ENCODE measurements at places on chromosomes 6 and 20.

GRCh38 chr6:101961357-101961756 lies 567.8 kb downstream of the GRIK2 start:
- no peak for DNase-seq

DNA sequence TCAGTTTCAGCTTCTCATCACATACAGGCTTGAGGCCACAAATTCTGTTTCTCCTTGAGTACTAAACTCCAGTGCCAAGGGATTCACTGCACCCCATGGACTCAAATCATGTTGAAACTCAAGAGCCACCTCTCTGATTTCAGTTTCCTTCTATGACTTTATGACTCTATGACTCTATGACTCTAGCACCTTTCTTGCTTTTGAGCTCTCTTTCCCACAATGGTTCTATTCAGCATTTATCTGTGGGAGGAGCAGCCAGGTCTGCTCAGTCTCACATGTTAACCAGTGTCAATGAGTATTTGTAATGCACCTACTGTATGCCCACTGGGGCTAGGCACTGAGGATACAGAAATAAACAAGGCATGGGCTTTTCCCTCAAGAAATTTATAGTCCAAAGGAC lies 14.6 kb upstream of the SLC22A2 start:
- no peak for DNase-seq

DNA sequence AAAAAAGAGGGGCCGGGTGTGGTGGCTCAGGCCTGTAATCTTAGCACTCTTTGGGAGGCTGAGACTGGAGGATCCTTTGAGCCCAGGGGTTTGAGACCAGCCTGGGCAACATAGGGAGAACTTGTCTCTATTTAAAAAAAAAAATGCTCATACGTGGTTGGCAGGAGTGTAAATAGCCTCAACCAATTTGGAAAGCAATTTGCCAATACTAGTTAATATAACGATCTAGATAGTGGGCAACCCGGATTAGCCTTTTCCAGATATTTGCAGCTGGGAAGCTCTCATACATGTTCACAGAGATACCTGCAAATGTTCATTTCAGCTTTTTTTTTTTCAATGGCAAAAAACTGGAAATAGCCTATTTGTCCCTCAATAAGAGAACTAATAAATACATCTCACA lies 39.0 kb upstream of the SLC23A2 start:
- DNase-seq = no peak

GRCh38 chr6:36633370-36633769 lies 39.2 kb downstream of the SRSF3 start:
- no peak for DNase-seq

DNA sequence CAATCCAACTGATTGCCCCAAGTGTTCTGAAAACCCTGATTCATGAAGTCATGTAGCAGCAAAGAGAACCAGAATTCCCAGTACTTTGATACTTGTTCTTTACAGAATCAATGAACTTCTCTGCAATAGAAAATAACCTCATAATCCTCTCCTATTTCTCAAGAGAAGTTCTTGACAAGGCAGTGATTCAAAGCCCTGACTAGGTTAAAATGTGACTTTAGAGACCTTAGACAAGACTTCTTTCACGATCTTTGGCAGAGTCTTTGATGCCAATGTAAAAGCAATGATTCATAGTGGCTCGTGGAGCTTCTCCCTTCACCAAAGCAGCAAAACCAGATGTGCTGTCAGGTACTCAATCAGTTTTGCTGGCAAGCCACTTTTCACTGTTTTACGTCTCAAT lies 95.2 kb downstream of the CDK19 start:
- DNase-seq = no peak

- no peak for DNase-seq
Observed at GRCh38 chr6:13120483-13121482, 207.6 kb downstream of the TBC1D7 start.

- no peak for DNase-seq
Observed at GRCh38 chr20:2169456-2170088, 67.9 kb downstream of the STK35 start.

- no peak for DNase-seq
Observed at GRCh38 chr6:166341464-166341863, 881 bp downstream of the SFT2D1 start.

GRCh38 chr20:45796337-45797065 lies 4.7 kb downstream of the DNTTIP1 start:
- no peak for DNase-seq

GRCh38 chr6:85405175-85405852 lies 44.6 kb upstream of the NT5E start:
- no peak for DNase-seq

DNA sequence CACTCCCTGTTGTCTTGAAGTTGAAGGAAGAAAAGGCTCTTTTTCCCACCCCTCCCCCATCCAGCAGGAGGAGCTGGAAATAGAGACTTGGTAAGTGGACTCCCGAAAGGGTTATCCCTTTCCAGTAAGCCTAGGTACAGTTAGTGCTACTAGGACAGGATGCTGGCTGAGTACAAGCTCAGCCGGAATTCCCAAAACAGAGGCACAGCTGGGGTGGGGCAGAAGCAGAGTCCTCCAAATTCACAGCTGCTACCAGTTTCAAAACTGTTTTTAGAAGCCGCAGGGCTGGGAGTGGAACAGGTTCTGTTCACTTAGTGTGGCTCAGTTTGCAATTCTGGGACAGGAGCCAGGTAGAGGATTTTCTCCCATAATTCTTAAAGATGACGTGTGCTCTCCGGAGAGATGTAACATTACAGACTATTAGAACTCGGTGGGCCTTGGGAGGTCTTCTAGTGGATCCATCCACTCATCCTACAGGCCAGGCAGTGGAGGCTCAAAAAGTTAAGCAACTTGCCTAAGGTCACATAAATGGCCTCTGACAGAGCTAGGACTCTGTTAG lies 19.0 kb upstream of the UTRN start:
- DNase-seq = peak; percentile 27

DNA sequence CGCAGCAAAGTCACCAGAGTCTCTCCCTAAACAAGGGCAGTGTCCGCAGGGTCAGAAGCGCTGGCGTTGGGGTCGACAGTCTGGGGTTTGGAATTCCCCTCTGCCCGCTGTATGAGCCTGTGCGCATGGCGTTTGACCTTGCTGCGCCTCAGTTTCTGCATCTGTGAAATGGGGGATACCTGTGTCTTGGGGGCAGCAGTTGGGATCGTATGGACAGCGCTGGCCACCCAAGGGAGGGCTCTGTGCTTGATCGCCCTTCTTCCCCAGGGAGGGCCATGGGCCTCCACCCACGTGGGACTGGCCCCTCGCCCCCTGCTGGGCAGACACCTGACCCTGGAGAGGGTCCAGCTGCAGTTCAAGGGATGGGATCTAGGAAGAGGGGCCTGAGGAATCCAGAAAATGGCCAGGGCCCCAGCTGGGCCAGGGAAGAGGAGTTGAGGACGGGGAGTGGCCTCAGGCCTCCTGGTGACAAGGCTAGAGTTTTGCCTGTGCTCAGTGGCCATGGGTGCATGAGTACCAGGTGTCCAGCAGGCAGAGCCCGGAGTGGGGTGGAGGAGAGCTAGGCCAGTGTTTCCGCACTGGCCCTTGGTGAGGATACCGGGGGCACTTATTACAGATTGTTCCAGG lies 26.4 kb upstream of the PHACTR3 start:
- DNase-seq = no peak

DNA sequence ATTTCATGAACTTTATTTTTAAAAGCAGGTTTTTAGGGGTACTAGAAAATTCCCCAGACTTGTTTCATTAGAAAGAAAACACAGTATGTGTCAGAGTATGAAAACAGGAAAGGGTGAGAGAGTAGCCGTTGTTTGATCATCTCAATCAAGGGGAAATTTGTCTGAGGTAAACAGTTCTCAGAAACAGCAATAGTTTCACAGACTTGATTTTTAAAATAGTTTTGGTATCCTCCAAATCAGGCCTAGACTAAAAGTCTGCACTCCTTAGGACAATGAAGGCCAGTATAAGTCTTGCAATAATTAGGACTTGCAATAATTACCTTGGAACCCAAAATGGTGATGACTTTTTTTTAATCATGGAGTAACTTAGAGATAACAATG lies 176.6 kb upstream of the TAB2 start:
- DNase-seq = no peak

- no peak for DNase-seq
Observed at GRCh38 chr6:112701201-112701600, 354.1 kb downstream of the RFPL4B start.

- no peak for DNase-seq
Observed at GRCh38 chr6:39074486-39074885, 25.9 kb downstream of the GLP1R start.

GRCh38 chr6:144087789-144088426 lies 7.5 kb downstream of the SF3B5 start:
- DNase-seq = no peak

DNA sequence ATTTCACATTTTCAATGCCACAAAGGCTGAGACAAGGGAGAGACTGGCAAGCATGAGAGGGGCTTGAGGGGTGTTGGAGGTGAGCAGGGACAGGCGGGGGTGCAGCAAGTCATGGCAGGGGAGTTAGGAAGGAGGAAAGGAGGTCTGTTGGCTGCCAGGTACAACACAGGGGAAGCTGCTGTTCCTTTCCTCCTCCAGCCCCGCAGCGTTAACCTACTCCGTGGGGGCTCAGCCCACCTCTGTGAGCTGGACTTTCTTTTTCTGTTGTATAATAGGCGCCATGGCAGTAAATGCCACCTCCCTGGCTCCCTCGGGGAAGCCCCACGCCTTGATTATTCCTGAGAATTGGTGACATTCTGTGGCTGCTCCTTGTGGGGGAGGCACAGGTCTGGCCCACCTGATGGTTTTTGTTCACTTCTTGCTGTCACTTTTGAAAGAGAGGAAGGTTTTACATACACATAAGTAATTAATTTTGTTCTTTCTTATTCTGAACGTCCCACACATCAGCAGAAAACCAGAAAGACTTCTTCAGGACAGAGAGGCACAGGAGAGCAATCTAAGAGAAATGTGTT lies 293.2 kb downstream of the TSHZ2 start:
- DNase-seq = no peak

GRCh38 chr6:157841211-157841840 lies 18.3 kb downstream of the SNX9 start:
- no peak for DNase-seq

GRCh38 chr6:138970856-138971425 lies 17.1 kb downstream of the REPS1 start:
- DNase-seq = peak; percentile 15

- DNase-seq = no peak
Observed at GRCh38 chr6:150529646-150530045, 70.0 kb upstream of the PLEKHG1 start.

GRCh38 chr6:6486595-6486994 lies 101.9 kb upstream of the LY86 start:
- DNase-seq = no peak

DNA sequence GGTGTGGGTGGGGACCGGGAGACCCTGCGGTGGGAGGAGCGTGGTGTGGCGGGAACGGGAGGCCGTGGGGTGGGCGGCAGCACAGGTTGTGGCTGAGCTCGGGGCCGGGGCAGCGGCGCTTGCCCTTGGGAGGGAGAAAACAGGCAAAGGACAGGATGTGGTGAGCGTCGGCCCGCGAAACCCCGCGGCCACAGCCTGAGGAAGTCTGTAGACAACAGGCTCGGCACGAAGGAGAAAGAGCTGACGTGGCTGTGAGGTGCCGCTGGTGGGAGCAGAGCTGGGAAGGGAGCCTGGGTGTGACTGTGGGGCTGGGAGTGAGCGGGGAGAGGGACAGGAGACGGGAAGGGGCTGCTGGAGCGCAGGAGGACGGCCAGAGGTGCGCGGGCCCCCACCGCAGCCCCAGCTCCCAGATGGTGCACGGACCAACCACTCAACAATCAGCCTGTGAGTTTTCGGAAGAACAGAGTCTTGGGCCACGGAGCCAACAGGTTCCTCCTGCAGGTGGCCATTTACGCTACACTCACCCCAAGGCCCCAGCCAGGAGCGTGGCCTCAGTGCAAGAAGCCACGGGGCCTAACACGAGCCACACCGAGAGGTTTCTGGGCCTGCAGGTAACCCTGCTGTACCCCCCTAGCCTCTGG lies 202.8 kb downstream of the DLL1 start:
- no peak for DNase-seq

DNA sequence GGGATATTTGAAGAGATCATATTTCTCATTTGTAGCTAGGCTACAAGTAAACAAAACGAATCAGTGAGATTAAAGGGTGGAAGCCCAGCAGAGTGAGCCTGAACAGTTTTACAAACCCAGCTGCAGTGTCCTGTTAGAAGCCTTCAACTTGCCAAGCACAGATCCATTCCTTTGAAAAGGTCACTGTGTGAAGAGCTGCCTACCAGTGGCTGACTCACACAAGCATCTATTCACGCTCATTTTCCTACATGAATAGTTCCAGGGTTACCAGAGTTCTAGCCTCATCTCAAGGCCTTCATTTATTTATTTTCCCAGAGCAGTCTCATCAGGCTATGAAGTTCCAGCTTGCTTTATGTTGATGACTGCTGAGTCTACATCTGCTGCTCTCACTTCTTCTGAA lies 25.7 kb upstream of the MLIP start:
- DNase-seq = no peak

DNA sequence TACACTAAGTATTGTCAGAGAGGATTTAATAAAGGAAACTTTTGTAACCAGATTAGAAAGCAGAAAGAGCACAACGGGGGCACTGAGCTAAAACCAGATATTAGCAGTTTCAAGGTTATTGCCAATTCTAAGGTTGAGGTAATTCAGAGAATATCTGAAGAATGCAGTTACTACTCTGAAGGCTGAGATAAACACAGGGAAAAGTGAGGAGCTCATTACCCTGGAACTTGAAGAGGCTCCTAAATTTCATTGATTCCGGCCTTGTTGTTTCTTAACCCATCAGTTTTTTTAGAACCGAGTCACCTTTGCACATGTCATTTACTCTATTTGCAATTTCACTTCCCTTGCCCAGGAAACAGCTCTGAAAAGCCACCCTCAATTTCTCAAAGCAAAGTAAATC lies 72.4 kb upstream of the BTBD3 start:
- DNase-seq = no peak

GRCh38 chr20:16308754-16309153 lies 264.5 kb downstream of the KIF16B start:
- DNase-seq = no peak

- DNase-seq = no peak
Observed at GRCh38 chr6:6746333-6746969, 157.9 kb downstream of the LY86 start.

DNA sequence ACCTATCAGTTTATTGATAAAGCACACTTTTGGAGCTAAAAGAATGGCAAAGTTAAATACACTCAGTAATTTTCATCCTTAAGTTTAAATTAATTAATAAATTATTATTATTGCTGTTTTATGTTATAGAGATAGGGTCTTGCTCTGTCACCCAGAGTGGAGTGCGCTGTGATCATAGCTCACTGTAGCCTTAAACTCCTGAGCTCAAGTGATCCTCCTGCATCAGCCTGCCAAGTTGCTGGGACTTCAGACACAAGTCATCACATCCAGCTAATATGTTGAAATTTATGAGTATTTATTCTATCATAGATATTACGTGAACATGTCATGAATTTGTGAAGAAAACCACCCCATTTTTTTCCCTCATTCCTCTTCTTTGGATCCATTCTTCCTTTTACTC lies 64.2 kb downstream of the GJA1 start:
- no peak for DNase-seq

DNA sequence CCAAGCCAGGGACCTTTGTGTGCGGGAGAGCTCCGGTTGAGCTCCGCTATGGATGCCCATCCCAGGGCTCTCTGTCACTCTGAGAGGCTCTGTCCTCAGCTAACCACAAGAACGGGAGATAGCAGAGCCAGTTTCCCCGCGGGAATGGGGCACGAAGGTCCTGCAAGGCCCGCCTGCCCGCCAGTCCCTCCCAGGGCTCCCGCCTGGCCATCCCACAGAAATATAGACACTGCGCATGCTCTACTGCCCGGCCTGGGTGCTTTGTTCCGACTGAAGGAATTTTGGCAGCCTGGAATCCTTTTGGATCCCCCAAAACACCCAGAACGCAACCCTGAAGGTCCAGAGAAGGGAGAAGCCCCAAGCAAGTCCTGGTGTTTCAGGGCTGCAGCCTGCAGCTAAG lies 8.6 kb upstream of the DEFB110 start:
- no peak for DNase-seq

GRCh38 chr6:24900917-24901697 lies 34.7 kb downstream of the RIPOR2 start:
- no peak for DNase-seq
